T-helper 1 cell treated with Interleukin-12 subunit alpha and Interleukin-12 subunit beta and Interleukin-4 antibody, amounts not matched to agents 30 ng/mL and 1 ng/mL, for 36 hours (primary cell): ENCODE measurements at places on chromosomes 3 and 15. TPM values are rescaled to one million over a fixed set of nuclear protein-coding genes. Genes with fewer than 3 reads are reported as not detected.

Gene CHRD
- not detected in 2 replicates for total RNA-seq

Gene MME
- total RNA-seq, result not detected in 2 replicates

Gene NMNAT3
- total RNA-seq, result 1.7 and 1.8 TPM in 2 replicates

Gene ALDH1A2
- total RNA-seq, result 0.22 TPM in 1 of 2 replicates, not detected in the other

Gene IRAK2
- 12.2 and 13.1 TPM in 2 replicates for total RNA-seq

Gene GUCA1C
- total RNA-seq, result not detected in 2 replicates

Gene DNAH12
- total RNA-seq, result 0.10 and 0.20 TPM in 2 replicates
